ENCODE measurements at places on chromosomes 13 and 19.
A peak's percentile ranks its signal among the peaks of the same experiment; 100 is the strongest.

DNA sequence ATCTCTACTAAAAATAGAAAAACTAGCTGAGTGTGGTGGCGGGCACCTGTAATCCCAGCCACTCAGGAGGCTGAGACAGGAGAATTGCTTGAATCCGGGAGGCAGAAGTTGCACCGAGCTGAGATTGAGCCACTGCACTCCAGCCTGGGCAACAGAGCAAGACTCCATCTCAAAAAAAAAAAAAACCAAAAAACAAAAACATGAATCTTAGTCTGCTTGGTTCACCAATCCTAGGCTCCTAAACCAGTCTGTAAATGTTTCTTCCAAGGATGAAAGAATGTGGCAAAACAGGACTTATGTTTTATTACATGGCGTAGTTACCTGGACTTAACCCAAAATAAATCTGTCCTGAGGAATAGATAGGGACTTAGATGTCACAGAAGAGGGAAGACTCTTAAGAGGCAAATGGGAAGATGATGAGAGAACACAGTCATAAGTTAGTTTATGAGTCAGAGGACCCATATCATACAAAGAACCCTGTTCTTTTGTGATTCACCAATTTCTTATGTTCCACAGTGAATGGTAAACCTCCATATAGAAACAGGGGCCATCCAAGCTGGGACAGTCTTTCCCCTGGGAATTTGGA, 6.9 kb upstream of the FBXL3 start:
- DNase-seq, result no peak

DNA sequence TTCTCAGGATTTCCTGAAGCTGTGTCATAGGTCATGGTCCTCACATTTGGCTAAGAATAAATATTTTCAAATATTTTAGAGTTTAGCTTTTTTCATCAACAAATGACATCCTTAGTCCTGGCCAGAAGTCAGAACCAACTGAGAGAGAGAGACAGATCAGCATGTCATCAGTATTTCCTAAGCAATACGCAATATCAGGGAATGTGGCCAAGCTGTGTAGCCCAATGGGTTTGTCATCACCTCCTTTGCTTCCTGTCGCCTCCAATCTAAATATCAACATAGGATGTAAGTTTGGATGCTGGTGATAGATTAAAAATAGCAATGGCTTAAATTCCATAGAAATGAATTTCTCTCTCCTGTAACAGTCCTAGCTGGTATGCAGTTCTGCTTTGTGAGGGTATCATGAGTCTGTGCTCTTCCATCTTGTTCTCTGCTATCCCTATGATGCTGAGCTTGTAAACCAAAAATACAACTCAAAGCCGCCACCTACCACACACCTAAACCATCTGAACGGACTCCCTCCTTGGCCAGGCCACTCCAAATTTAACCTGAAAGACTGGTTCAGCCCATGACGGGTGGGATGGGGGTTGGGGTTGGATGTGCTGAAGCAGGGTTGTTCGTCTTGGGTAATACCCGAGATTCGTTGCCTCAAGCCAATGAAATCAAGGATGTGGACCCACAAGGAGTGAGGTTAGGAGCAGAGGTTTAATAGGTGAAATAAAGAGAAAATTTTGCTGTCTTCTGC, 10.0 kb upstream of the IGSF23 start:
- DNase-seq, result peak; percentile 73

DNA sequence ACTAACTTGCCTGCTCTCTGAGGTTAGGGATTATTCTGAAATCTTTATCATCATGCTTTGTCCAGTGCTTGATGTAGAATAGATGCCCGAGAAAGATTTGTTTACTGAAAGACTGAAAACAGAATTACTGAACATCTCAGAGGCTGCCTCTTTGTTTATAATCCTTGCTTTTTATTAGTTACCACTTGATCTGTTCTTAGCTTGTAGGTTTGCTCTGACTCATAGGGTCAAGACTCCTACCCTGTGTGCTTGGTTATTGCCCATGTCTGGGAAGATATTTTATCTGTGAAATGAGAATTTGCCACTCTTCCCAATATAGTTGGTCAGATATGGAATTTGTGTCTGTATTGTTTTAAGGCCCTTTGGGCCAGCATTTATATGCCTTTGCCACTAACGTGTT, 675.3 kb downstream of the DIAPH3 start:
- DNase-seq, result no peak

- no peak for DNase-seq
Observed at GRCh38 chr13:61204025-61204424, 211.6 kb downstream of the PCDH20 start.

DNA sequence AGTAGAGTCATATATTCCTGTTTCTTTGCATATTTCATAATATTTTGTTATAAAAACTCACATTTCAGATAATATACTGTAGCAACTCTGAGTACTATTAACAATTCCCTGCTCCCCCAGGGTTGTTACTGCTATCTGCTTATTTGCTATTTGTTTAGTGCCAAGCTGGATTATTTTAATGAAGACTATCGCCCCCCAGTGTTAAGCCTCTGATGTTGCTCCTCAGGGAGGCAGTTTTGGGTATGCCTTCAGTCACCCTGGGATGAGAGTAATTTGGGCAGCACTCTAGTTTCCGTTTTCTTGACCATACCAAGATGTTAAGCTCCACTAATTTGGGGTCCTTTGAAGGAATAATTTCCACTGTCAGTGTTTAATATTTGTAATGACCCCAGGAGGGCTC, 46.0 kb downstream of the MICU2 start:
- DNase-seq, result no peak

DNA sequence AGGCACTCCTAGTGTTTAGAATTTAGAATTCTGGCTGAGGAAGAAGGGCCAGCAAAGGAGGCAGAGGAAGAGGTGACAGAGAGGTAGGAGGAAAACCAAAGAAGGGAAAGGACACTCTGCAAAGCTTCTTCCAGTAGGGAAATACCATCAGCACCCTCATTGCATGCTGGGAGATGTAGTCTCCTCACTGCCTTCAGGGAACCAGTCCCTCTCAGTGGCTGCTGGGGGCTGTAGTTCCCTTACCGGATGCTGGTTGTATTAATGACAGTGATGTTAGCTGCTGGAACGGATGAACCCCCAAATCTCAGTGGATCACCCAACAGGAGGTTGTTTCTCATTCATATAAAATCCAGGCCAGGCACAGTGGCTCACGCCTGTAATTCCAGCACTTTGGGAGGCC, 10.1 kb downstream of the GRIN2D start:
- DNase-seq, result no peak

GRCh38 chr19:6828306-6828697, 55.8 kb downstream of the VAV1 start:
- no peak for DNase-seq

DNA sequence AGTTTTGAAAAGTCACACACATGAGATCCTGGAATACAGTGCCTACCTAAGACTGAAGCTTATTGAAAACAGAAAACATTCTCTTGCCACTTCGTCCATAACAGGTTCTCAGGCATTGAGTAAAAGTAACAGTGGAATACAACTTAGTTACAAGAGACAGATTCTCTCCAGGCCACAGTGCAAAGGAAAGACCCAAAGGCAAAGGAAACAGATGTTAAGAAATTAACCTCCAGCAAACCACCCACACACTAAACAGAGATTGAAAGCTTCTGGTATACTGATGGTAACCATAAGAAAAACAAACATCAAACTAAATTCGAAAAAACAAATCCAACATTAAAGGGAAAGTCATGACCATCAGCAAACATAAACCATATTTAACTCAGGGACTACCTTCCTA, 914.7 kb downstream of the SLITRK5 start:
- DNase-seq, result no peak

GRCh38 chr19:13963603-13964105, 11.3 kb downstream of the DCAF15 start:
- no peak for DNase-seq

- DNase-seq, result no peak
Observed at GRCh38 chr19:7734220-7735203, 2.6 kb upstream of the CLEC4G start.

GRCh38 chr19:7799640-7800355, 30.2 kb upstream of the EVI5L start:
- peak; percentile 27 for DNase-seq

DNA sequence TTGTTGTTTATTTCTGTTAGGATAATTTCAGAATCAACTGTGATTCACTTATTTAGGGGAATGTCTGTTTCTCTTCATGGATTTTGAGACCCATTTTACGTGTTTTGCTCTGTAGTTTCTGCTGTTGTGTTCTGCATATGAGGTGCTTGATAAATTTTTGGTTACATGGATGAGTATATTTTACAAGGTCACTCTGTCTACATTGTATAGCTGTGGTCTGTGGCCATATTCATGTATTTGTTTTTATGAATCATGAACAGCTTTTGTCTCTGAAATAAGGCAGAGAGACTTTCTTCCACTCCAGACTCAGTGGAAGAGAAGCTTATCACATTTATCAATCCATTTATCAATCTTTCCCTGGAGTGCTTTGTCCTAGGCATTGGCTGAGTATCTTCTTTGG, 56.6 kb downstream of the PDS5B start:
- no peak for DNase-seq

DNA sequence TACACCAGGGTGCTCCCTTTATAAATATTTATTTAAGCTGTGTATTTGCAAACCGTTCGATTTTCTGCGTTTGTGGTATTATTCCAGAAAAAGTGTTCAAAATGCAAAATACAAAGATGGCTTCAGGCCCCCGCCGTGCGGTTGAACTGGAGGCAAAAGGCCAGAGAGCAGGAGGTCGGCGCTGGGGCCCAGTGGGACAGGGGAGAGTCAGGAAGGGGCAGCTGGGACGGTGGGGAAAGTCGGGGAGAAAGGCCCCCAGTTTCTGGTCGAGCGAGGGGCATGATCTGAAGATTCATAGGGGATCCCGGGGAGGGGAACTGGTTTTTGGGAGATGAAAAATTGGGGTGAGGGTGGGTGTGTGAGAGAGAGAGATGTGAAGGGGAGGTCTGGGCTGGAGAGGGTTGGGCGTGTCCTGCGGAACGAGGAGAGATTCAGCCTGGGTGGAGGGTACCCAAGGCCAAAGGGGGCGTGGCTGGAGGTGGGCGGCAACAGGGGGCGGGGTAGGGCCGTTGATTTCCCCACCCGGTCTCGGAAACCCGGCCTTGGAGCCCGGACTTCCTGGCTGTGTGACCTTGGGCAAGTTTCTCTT, 678 bp downstream of the ISOC2 start:
- no peak for DNase-seq

DNA sequence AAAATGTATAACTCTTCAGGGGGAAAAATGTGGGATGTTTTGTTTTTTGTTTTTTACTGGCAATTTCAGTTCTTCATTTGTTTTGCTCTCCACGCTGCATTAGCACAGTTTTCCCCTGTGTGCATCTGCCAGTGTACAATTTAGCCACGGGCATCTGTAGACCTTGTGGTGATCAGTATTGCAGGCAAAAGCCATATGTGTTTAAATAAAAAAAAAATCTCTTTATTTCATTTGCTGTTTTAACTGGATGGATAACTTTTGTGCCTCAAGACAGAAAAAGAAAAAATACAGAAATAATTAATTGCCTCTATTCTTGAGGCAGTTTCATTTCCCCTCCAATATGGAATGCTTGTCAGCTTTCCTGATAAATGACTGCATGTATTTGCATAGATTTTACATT, 7.9 kb upstream of the MAB21L1 start:
- no peak for DNase-seq

DNA sequence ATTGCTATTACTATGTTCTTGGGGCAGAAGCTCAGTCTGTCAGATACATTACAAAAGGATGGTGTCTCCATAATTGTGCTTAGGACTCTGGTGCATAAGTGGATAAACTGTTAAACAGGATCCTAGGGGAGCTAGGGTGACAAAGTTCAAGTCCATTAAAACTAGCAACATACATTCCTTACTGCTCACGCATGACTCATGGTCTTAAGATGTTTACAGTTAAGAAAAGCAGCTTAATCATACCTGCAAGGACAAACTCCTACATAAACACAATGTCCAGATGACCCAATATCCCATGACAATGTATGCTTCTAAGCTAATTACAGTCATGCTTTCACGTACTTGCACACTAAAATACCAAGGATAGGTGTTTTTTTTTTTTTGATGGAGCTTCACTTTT, 3.5 kb upstream of the ZNF701 start:
- DNase-seq, result no peak

DNA sequence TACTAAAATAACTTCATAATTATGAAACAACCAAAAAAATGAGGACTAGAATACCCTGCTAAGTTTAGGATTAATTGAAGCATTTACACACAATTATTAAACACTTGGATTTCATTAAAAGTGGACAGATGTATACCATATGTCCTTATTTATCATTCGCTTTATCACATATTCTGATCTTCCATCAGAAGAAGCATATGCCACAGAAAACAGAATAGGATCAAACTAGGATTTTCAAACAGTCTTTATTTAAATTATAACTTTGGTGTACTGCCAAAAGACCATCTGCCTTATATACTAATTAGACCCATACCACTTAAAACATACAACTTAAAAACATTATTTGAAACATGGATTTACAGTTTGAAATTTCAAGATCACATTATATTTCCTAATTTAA, 727.1 kb upstream of the KLHL1 start:
- no peak for DNase-seq

- DNase-seq, result no peak
Observed at GRCh38 chr13:22372261-22372660, 701.4 kb downstream of the FGF9 start.

DNA sequence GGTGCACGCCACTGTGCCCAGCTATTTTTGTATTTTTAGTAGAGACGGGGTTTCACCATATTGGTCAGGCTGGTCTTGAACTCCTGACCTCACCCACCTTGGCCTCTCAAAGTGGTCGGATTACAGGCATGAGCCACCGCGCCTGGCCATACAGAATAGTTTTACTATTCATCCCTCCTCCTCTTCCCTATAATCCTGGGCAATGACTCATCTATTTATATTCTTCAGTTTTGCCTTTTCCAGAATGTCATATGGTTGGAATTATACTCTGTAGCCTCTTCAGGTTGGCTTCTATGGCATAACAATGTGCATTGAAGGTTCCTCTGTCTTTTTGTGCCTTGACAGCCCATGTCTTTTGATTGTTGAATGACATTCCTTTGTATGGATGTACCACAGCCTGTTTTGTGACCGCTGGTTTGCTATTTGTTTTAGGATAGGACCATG, 22.2 kb upstream of the LRP3 start:
- DNase-seq, result peak; percentile 8

DNA sequence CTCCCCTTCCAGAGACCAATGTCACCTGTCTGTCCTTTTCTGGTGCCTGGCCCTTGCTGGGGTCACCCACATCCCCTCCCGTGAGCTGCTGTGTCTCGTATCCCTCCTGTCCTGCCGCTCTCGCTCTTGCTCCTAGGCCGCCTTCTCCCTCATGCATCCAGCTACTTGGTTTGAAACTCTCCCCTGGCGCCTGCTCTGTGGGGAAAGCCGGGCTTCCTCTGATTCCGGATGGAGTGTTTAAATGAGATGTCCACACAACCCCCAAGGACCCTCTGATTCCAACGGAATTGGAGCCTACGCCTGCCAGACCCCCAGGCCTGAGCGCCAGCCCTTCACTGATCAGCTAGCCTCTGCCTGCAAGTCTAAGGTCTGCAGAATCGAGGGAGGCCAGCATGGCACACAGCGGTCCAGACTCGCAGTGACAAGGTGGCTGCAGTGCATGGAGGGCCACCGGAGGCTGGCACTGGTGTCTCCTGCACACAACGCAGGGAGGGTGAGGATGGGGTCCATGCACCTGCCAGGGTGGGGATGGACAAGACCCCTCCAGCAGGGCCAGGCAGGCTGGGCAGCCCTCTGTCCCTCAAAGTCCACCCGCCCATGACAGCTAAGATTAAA, 47.2 kb downstream of the RFX2 start:
- DNase-seq, result no peak
